ENCODE measurements at places on chromosomes 1 and 21.

- no peak for DNase-seq
These were observed 125.6 kb downstream of the BARHL2 start for GRCh38 chr1:90591355-90591969.

DNA sequence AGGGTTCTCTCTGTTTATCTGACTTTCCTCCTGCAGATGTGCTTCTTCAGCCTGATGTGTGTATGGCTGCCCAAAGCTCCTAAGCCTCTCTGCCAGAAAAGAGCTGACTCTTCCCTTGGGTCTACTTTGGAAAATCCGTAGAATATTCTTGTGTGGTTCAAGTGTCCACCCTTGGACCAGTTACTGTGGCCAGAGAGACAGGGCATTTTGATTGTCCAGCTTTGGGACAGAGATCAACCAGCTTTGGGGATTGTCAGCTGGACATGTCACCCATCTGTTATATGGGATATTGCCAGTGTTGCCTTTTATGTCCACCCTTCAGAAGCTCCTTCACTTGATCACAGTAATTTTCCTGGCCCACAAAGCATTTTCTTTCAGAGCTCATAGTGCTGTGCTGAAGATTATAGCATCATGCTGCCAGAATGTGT lies 126.2 kb upstream of the L1TD1 start:
- DNase-seq = no peak

- no peak for DNase-seq
These were observed 20.7 kb downstream of the LBR start for GRCh38 chr1:225406976-225407725.

- no peak for DNase-seq
These were observed 258.1 kb downstream of the SDCCAG8 start for GRCh38 chr1:243513726-243514491.

GRCh38 chr1:119946724-119947123 lies 50.4 kb upstream of the ADAM30 start:
- no peak for DNase-seq

DNA sequence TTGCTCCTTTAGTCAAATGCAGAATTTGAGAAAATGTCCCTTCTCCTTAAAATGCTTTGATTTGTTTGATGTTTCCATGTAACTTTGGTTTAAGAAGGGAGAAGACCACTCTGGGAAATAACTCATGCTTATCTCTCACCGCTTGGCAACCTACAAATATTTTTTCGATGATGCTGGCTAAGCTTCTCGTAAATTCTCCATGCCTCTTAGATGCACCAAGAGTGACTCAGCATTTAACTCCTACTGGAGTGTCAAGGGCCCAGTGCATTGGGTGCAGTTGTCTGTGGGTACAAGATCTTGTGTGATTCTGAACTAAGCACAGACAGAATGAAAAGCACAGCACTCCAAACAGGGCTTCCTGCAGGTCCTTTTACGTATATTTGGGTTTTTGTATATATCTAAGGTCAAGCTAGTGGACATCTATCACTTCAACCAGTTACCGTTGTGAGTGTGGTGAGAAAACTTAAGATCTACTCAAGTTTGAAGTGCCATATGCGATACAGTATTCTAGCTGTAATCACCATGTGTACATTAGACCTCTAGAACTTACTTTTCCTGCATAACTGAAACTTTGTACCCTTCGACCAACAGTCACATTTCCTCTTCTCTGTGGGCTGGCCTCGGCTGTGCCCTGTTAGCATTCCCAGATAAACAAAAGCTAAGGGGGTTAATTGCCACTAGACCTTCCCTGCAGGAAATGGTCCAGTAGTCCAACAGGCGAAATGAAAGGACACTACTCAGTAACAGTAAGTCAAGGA lies 55.8 kb downstream of the COL18A1 start:
- DNase-seq = no peak

- no peak for DNase-seq
These were observed 7.1 kb downstream of the TMEM51 start for GRCh38 chr1:15160626-15161025.

GRCh38 chr1:59672851-59673572 lies 141.7 kb upstream of the HOOK1 start:
- DNase-seq = no peak

- DNase-seq = no peak
These were observed 33.1 kb downstream of the PTPRU start for GRCh38 chr1:29269382-29269781.

DNA sequence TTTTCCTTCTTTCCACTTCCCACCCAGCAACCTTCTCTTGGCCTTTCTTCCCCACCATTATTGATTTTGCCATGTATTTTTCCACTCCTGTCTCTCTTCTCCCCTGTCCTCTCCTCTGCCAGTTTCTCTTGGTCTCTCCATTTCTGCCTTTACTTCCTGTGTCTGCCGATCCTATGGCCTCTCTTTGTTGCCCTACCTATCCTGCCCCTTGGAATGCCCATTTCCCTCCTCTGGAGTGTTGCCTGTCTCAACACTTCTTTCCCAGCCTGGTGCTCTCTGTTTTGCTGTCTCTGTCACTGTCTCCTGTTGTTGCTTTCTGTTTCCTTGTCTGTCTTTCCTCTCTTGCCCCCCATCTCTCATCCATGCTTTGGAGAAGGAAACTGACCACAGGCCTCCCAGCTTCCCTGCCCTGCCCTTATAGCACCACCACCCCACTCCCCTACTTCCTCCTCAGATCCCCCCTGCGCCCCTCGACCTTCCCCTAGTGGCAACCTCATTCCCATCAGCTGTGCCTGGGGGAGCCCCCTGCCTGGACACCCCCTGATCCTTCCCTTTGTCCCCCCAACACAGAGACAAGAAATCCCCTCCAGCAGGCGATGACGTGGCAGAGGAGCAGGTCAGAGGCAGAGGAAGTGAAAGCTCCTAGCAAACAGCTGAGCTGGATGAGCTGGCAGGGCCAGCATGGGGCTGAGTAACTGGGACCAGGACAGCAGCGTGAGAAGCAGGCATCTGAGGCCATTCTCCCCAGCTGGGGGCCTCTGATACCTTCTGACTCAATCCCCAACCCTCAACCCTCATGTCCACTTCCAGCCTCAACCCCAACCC lies 6.6 kb upstream of the ETV3L start:
- DNase-seq = no peak

DNA sequence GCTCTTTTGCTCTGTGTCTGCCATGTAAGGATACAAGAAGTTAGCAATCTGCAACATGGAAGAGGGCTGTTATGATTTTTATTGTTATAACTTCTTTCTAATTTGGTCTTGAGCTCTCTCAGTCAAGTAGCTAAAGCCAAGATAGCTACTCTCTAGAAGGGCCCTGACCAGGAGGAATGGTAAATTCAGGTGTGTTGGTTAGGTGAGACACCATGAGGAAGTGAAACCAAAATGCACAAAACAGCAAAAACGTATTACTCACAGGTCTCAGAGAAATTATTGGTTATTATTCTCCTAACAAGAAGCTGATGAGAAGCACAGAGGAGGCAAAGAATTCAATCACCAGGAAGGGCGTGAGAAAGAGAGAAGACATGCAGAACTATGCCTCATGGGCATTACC lies 51.8 kb upstream of the INSL5 start:
- DNase-seq = no peak

All from NCI-H1092 treated with DMSO at 0.1 percent for 48 hours (cell line).